ENCODE measurements at places on chromosomes 5 and 9.

- DNase-seq, result no peak
These were observed 54.7 kb upstream of the TTC39B start for GRCh38 chr9:15361737-15362136.

DNA sequence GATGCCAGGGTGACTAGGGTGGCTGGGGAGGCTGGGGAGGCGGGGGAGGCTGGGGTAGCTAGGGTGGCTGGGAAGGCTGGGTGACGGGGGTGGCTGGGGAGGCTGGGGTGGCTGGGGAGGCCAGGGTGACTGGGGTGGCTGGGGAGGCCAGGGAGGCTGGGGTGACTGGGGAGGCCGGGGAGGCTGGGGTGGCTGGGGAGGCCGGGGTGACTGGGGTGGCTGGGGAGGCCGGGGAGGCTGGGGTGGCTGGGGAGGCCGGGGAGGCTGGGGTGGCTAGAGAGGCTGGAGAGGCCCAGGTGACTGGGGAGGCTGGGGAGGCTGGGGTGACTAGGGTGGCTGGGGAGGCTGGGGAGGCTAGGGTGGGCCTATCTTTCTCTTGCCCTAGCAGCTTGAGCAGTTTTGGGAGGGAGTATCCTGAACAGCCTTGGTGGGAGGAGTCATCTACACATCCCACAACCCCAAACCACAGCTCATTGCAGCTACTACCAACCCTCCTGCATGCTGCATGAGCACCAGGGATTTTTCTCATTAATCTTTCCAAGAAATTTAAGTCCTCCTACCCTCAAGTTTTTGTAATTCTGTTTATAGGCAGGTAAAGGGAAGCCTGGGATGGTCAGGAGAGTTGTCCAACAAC, 203.2 kb upstream of the IRX1 start:
- DNase-seq, result no peak

GRCh38 chr5:108564441-108564840, 182.5 kb upstream of the FBXL17 start:
- DNase-seq, result no peak

DNA sequence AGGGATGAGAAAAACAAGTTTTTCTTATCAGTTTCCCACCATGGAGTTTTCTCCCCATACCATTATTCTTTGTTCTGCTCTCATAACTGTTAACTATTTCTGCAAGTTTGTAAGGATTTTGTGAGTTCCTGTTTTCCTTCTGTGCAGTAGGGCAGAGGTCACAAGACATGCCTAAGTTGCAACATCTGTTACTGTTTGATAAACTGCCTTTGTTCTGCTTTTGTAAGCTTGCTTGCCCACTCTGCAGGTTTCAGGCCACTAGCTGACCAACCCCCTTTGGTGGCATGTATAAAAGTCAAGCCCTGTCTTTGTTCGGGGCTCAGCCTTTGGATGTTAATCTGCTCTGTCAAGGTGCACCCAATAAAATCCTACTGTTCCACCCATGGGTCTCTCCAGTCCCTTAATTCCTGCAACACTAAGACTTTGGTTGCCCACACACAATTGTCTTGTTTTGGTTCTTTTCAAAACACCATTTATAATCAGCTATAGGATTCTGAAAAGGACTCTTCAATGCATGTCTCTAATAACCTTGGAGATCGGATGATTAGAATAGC, 545.4 kb downstream of the CDH9 start:
- DNase-seq, result no peak

- no peak for DNase-seq
These were observed 57.1 kb downstream of the MFAP3 start for GRCh38 chr5:154095904-154096303.

- no peak for DNase-seq
These were observed 7.4 kb downstream of the TBC1D2 start for GRCh38 chr9:98247831-98248657.

Measured in HS-27A (cell line).